ENCODE measurements at places on chromosomes 1 and 21. TPM values are rescaled to one million over a fixed set of nuclear protein-coding genes. Genes with fewer than 3 reads are reported as not detected.

- DNase-seq = no peak
Measured at GRCh38 chr1:36135330-36135667, 10.3 kb upstream of the COL8A2 start.

DNA sequence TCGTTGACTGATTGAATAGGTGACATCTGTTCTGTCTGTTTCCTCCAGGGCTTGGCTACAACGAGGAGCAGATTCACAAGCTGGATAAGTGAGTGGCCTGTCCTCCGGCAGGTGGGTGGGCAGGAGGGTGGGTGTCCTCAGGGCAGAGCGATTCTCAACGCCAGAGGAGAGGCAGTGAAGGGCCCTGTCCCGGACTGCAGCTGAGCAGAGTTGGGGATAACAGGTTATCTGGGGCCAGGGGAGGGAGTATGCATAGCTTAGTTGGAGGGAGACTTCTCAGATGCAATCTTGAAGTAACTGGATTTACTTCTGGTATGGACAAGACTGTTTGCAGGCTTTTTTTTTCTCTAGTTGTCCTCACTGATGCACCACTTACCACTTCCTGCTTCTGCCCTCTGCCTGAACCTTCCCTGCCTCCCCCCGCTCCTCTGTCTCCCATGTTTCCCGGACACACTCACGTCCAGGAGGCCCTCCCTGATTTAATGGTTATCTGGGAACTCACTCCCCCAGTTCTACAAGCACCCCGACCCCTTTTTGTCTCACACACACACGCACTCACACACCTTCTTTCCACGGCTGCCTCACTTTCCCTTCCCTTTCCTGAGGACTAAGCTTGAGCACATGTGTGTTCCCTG is 16.4 kb upstream of the RASSF5 start:
- no peak for DNase-seq

DNA sequence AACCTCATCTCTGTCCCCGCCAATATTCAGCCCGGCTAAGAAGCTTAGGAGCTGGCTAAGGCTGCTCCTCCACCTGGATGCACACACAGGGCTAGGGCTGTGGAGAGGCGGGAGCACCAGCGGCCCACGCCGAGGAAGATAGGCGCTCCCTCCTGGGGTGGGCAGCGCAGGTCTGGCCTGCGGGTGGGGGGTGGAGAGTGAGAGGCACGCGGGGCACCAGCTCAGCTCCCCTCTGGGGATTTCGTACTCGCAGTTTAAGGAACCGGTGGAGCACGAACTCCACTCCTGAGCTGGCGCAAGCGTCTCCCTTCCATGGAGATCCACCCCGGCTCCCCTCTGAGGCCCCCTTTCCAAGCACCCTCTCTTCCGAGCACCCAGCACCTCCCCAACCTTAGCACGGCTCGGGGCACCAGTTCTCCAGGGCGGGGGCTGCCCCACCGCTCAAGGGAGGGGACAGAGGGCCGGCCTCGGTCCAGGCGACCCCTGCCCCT is 433 bp upstream of the KAZN start:
- no peak for DNase-seq

Gene ST6GALNAC3
- total RNA-seq = 5.7 TPM

DNA sequence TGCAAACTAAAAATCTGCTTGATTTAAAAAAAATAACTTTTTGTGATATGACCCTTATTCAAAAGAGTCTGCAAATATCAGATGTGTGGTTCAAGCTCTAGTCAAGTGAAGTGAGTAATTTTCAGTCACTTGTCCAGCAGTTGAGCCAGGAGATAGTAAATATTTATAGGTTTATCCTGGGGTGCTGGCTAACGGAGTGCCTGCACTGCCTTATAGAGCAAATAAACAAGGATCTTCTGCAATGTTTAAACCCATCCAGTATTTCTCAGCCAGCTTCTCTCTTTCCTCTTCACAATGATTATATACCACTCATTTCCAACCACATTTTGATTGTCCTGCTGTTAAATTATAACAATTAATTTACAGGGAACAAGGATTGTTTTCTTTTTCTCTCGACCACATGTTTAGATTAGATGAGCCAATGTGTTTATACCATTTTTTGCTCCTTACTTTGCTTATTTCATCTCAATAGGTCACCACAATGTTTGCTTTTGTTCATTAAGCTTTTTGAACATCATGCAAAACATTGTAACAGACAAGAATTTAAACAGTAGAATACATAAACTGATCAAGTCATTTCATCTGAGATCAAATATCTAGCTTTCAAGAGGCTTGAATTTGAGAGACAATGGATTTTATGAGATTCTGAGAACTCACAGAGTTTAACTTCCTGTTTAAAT is 60.3 kb upstream of the GREM2 start:
- no peak for DNase-seq

DNA sequence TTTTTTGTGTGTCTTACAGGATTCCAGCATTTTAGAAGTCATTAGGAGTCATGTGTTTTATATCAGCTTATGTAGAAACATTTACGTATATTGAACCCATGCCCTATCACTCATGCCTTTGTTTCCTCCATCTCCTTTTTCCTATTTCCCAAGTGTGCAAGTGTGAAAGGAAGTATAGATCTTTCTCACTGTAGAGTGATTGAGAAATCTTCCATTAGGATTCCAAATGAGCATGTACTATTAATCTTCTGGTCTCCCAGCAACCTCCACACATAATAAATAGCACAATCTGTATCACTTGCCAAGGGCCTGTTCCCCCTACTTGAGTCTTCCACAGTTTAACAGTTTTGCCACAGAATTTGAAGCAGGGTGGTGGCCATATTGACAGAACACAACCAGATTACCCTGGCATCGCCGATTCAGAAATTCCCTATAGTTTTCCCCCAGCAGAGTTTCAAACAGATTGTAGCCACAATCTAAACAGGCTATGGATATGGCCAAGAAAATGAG is 1052.8 kb downstream of the TTLL7 start:
- DNase-seq = no peak

Gene UTS2
- total RNA-seq = 0.20 TPM

Gene FHAD1
- 1.5 TPM for total RNA-seq

- no peak for DNase-seq
Measured at GRCh38 chr1:63307196-63307794, 15.1 kb upstream of the FOXD3 start.

DNA sequence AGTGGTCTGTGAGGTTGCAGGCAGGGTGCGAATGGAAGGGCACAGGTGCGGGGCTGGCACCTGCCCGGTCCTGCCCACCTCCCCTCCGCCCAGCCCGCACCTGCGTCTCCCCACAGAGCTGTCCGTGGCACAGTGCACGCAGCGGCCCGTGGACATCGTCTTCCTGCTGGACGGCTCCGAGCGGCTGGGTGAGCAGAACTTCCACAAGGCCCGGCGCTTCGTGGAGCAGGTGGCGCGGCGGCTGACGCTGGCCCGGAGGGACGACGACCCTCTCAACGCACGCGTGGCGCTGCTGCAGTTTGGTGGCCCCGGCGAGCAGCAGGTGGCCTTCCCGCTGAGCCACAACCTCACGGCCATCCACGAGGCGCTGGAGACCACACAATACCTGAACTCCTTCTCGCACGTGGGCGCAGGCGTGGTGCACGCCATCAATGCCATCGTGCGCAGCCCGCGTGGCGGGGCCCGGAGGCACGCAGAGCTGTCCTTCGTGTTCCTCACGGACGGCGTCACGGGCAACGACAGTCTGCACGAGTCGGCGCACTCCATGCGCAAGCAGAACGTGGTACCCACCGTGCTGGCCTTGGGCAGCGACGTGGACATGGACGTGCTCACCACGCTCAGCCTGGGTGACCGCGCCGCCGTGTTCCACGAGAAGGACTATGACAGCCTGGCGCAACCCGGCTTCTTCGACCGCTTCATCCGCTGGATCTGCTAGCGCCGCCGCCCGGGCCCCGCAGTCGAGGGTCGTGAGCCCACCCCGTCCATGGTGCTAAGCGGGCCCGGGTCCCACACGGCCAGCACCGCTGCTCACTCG is 23.3 kb downstream of the FTCD start:
- DNase-seq = no peak

Gene DENND2C
- 0.84 TPM for total RNA-seq

DNA sequence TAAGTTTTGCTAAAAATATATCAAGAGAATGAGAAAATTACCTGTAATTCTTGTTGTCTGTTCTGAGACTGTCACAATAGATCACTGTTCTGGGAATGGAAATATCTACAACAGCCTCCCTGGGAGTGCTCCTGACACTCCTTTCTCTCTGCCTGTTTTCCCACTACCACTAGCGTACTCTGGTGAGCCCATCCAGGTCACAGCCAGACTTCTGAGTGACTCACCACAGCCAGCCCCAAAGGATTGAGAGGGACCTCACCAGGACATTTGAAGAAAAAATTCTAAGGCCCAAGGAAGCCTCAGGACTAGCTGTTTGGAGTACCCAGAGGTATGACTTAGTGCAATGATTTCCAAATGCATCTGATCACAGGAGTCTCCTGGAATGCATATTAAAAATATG is 39.0 kb upstream of the TADA1 start:
- DNase-seq = no peak

Gene ZNF593OS
- total RNA-seq = not detected

Gene CCDC185
- not detected for total RNA-seq

DNA sequence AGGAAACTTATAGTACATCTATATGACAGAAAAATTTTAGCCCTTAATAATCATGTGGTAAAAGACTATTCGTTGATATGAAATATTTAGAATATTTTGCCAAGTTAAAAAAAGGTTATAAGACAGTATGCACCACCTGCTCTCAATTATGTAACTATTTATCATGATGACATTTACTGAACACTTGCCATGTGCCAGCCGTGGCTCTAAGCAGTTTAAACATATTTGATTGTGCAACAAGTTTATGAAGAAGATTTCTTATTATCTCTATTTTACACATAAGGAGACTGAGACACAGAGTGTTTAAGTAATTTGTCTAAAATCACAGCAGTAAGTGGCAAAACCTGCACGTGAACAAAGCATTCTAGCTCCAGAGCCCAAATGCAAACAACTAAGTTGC is 199.3 kb upstream of the JUN start:
- no peak for DNase-seq

Gene OR11L1
- not detected for total RNA-seq

Gene OR14K1
- not detected for total RNA-seq

GRCh38 chr1:203267912-203268311 is 37.4 kb upstream of the BTG2 start:
- DNase-seq = no peak

Gene AP4B1
- total RNA-seq = 19.7 TPM

GRCh38 chr1:26961826-26962225 is 1.6 kb upstream of the KDF1 start:
- DNase-seq = no peak

DNA sequence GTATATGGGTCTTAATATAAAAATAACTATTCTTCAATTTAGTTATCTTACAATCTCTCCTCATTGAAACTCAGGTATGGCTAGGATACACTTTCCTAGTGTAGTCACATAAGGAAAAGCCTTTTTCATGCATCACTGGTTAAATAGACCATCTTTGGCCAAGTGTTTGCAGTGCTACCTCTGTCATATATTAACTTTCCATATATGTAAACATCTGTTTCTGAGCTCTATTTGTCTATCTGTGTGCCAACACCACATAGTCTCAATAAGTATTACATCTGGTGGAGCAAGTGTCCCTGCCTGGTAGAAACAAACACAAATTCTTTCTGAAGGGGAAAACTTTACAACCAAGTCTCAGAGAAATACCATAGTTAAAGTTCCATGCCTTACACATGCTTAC is 134.6 kb downstream of the TSEN15 start:
- no peak for DNase-seq

Gene ATP1A2
- total RNA-seq = 6.1 TPM

Gene SLC30A10
- total RNA-seq = 32.3 TPM

DNA sequence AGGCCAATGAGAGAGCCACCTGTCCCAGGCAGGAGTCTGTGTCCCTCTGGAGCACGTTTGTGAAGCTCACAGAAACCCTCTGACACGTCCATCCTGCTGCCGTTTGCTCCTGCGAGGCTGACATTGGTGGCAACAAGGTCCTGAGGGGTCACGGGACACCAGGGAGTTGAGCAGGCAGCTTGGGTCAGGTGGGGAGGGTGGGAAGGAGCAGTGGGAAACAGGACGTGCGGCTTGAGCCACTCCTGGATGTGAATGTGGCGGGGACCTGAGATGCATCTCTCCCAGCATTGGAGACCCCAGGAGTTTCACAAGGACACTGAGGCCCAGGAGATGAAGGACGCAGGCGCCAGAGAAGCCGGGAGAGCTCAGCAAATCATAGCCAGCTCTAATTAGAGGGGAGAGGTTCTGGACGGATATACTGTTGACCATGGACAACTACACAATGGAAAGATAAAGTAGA is 149.0 kb downstream of the PEX14 start:
- DNase-seq = no peak

- peak; percentile 46 for DNase-seq
Measured at GRCh38 chr1:219875860-219876259, 52.5 kb downstream of the SLC30A10 start.

GRCh38 chr1:63828322-63829044 is 54.7 kb downstream of the ROR1 start:
- DNase-seq = no peak

- DNase-seq = no peak
Measured at GRCh38 chr1:81424061-81424460, 376.7 kb upstream of the ADGRL2 start.

- DNase-seq = no peak
Measured at GRCh38 chr21:45048968-45049367, 25.4 kb upstream of the ADARB1 start.

DNA sequence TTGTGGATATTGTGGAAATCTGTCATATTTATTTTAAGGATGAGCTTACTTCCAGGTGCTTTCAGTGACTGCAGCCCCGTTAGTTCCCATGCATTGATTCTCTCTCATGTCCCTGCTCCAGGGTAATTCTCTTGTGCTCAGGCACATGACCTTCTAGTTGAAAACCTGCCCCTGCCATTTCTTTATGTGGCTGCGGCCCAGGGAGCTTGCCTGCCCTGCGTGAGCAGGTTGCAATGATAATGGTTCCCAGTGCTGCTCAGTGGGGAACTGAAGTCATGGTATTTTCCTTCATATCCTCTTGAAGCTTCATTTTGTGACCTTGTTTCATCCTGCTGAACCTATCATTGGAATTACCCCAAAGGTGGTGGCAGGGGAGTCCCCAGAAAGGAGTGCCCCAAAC is 229.8 kb downstream of the DISC1 start:
- no peak for DNase-seq

DNA sequence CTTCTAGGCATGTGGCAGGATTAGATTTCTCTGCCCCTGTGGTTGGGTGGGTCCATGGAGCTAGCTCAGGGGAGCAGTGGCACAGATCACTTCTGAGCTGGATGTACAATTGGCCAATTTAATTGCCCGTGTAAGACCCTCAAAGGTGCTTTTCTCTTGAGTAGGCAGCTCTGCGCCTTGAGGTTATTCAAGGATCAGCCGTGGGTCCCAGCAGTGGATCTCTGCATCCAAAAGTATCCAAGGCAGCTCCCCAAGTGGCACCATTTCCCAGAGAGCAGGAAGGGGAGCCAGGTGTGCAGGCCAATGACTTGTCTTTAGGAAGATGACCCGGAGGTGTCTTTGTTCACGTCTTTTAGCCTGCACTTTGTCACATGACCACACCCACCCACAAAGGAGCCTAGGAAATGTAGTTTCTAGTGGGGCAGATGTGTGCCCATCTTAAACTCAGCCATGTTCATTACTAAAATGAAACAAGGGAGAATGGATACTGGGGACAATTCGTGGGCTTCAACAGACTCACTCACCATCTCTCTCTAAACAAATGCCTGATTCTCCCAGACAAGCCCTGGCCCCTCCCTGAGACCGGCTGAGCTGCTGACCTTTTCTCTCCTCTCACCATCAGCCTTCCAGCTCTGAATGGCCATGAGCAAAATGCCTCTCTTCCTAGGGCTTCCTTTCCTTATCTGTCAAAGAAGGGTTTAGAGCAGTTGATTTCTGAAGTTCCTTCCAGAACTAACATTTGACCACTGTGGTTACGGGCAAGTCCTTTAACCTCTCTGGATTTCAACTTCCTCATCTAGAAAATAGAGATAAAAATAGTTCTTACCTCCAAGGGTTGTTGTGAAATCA is 41.4 kb upstream of the TENT5C start:
- no peak for DNase-seq

Data from colonic mucosa (tissue), 4 donors.